ENCODE measurements at places on chromosomes 6 and 20.

DNA sequence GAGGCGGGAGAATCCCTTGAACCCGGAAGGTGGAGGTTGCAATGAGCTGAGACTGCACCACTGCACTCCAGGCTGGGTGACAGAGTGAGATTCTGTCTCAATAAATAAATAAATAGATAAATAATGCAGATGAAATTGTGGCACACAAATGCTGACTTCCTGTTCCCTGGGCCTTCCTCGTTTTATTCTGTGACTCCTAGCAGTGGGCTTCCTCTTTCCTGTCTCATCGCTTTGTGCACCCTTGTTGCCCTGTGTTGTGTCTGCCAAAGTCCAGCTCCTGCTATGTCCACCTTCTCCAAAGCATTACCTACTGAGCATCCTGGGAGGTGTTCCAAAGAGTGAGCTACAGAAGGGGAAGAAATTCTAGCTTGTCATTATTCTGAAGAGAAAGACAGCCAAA is 100.2 kb upstream of the TIAM2 start:
- DNase-seq, result no peak

DNA sequence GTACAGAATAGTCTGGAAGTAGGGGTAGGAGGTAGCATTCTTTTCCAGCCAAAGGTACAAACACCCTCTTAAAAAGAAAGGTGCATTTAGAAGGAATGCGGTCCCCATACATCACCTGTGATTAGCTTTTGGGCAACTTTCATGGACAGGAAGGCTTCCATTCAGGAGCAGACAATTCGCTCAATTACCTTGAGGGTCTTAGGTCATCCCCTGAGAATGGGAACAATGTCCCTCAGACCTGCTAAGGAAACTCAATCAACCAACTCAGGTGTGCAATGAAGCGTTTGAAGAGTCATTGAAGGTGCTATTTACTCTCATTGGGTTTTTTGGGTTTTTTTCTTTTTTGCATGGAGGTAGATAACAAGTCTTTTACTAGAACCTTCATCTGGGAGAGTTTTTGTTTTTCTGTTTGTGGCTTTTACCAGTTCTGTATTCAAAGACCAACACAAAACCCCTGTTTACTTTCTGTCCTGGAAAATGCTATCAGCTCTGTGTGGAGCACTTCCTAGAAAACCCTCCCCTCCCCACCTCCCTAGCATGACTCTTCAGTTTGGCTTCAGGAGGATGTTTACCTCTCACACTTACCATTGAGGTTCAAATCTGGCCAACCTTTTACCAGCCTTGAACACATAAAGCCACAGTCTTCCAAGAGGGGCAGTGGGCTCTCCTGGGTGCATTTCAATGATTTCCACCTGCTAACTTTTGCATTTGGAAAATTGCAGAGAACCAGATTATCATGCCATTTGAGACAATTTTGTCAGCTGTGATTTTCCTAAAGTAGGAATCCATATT is 271.2 kb upstream of the PRDM1 start:
- DNase-seq, result no peak

GRCh38 chr6:169098116-169098515 is 155.5 kb downstream of the THBS2 start:
- DNase-seq, result no peak

- DNase-seq, result no peak
Measured at GRCh38 chr20:11047559-11047958, 373.8 kb upstream of the JAG1 start.

- DNase-seq, result no peak
Measured at GRCh38 chr20:41171736-41172295, 34.5 kb downstream of the PLCG1 start.

DNA sequence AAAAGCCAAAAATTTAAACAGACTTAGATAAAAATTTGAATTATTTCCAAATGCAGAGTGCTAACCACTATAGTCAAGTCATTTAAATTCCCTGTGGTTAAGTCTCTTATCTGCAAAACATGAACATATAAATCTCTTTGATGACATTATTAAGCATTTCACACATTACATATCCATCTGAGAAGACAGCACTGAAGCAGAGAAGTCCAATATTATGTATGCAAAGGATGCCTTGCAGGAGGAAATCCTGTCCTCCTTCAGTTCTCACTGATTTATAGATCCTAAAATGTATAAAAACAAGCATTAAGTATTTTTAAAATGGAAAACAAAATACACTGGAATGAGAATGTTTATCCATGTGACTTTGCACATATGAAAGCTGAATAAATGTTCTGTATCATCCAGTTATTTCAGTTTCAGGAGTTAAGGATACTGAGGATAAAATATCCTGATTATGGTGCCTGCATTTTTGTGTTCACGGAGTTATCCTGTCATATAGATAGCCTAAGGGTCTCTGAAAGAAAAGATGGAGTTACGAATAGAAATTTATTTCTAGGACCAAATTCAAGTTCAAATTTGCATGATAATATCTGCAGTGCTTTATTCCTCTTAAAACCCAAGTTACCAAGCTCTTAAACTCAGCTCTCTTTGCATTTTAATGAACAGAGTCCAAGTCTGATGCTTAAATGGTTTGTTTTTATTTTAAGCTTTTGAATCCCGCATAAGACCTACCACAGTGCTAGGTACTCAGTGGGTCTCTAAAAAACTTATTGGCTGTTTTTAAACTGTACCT is 145.4 kb downstream of the PRKN start:
- no peak for DNase-seq

DNA sequence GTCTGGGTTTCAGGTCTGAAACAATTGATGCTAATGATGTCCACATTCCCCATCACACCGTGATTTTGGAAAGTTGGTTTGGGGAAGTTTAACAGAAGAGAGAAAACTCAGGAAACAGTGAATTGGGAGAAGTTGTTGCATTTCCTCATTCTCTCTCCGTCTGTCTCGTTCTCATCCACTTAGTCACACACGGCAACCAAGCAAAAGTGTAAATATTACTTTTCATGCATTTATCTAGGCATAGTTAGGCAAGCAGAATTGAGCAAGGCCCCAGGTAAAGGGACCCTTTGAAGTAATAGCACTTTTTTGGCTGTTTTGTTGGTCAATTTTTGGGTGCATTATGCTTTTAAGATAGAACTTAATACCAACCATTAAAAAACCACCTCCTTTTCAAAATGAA is 137.0 kb upstream of the SULF2 start:
- no peak for DNase-seq

GRCh38 chr6:11386726-11387125 is 150.8 kb upstream of the TMEM170B start:
- DNase-seq, result no peak

GRCh38 chr6:35076997-35077712 is 64.0 kb downstream of the TCP11 start:
- DNase-seq, result no peak

DNA sequence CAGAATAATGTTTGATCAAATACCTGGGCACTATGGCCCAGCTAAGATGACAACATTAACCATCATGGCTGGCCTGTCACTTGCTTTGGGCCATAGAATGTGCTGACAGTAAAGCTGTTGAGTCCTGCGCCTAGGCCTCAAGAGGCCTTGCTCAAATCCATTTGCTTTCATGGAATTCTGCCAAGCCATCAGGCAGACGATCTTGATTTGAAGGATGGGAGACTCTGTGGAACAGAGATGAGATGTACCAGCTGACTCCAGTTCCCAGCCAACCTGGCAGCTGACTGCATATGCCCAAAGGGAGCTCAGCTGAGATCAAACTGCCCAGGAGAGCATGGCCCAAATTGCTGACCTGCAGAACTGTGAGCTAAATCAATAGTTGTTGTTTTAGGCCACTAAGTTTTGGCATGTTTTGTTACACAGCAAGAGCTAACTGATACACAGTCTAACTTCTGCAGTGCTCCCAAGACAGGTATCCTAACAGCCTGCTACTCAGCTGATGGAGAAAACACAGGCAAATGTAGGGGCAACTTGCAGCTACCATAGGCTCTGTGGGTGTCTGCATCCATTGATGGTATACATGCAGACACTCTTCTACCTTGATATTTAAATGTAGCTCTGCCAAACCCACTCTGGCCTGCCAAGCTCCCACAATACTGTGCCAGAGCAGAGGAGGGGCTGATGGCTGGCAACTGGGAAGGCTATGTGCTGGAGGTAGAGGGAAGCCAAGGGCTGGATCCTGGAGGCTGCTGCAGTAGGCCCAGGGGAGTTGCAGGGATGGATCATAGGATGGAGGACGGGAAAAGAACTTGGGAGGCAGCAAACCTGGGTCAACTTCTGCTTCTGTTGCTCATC is 55.2 kb upstream of the RNF24 start:
- DNase-seq, result no peak

DNA sequence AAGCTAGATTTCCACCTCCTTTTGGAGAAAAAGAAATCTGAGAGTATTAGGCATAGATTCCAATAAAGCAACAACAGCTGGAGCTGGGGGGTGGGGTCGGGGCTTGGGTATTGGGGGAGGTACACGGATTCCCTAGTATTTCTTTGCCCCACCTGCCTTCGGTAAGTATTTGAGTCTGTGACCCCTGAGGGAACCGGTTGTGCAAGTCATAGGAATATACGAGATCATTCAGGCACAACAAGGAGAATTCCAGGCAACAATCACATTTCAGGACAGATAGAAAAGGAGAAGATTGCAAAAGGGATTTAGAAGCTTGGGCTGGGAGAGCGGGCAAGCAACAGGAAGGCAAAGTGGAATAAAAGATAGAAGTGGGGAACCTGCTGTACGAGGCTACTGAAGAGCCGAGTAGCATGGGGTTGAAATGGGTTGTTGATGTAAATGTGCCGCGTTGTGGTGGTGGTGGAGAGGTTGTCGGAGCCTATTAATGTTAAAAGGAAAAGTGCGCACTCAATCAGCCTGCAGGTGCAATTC is 148.9 kb downstream of the BCAS1 start:
- no peak for DNase-seq

DNA sequence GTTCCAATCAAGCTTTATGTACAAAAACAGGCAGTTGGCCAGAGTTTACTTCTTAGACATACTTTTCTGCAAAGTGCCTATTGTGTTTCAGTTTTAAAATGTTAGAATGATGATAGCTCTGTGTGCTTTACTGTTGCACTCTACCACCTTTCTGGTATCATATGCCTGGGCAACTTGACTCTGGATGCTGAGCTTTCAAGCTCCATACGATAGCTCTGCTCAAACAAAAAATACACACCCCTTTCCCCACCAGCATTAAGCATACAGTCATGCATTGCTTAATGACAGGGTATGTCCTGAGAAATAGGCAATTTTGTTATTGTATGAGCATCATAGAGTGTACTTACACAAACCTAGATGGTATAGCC is 123.1 kb downstream of the RCAN2 start:
- no peak for DNase-seq

GRCh38 chr6:118776607-118777549 is 117.1 kb upstream of the ASF1A start:
- DNase-seq, result peak; percentile 35

GRCh38 chr6:30450909-30451841 is 38.1 kb upstream of the HLA-E start:
- peak; percentile 28 for DNase-seq

GRCh38 chr6:159908979-159909378 is 18.2 kb downstream of the MAS1 start:
- DNase-seq, result no peak

- no peak for DNase-seq
Measured at GRCh38 chr20:46713957-46714834, 4.7 kb downstream of the SLC2A10 start.

DNA sequence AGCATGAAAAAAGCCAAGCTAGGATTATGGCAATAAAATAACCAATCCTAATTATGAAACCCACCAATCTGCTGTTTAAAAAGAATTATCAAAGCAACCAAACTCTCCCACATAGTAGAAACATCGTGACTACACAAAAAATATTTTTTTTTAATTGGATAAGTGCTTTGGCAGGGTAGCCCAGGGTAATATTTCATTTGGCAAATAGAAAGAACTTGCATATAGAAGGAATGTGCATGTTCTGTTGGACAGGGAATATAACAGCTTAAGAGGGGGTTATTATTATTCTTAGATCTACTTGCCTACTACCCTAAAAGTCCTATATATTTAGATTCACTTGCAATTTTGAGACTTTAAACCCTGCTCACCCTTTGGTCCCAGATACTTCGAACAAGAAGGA is 972 bp downstream of the GSTA3 start:
- DNase-seq, result no peak

- DNase-seq, result no peak
Measured at GRCh38 chr20:50130995-50131394, 18.0 kb upstream of the UBE2V1 start.

DNA sequence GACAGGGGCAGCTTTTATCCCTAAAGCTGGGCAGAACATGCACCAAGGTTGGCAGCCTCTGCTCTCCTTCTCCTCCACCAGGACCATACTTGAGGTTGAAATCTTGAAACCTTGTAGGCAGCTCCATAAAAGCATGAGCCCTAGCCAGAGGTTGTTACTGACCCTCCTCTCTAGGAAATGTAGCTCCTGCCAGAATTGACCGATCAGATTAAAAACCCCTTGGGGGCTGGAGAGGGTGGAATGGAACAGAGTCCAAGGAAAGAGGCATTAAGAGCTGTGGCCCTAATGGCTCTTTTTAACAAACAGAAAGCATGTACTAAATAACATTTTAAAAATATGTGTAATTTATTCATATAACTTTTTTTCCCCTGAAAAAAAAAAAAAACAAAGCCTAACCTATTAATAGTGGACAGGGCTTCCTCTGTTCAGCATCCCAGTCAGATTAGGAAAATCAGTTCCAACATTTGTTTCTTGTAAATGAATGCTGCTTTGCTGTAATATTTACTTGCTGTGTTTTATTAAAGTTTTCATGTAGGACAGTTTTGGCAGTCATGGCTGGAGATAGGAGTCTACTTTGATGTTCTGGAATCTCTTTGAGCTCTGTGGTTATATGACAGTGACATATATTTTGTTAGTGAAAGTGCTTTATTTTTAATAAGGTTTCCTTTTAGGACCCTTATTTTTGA is 41.3 kb downstream of the MTHFD1L start:
- no peak for DNase-seq

DNA sequence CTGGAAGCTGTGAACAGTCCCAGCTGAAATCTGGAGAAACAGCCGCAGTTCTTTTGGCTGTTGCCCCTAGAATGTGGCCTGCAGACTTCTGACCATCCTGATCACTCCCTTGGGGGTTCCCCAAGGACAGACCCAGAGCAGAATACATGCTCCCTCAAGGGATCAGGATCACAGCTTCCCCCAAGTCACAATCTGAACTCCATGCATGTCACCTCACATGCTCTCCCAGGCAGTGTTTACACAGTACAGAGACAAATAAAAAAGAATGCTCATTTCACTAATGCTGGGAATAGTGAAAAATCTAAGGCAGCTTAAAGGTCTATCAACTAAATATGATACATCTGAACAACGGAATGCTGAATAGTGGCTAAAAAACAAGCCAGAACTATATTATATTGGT is 20.5 kb downstream of the SPAG4 start:
- DNase-seq, result no peak

GRCh38 chr6:41970436-41970846 is 28.8 kb upstream of the CCND3 start:
- DNase-seq, result no peak

- DNase-seq, result no peak
Measured at GRCh38 chr20:32661820-32662528, 11.8 kb downstream of the C20orf203 start.

DNA sequence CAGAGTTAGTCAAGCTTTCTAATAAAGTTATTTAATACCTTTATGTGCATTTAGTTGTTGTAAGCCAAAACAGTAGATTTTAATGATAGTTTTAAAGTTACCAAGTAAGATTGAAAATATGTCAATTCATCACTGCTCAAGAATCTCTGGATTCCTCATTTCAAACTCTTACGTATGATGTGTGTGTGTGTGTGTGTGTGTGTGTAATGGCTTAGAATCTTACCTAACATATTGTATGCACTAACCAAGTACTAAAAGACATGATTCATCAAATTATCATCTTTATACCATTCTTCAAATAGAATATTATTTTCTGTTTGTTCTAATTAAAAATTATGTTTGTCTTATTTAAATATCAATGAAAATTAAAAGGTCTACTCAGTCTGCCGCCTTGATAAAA is 41.5 kb upstream of the ZNF337 start:
- DNase-seq, result no peak
